ENCODE measurements at places on chromosomes 11 and 22.

- no peak for DNase-seq
These were observed 544.6 kb downstream of the CNTN5 start for GRCh38 chr11:99565333-99565732.

GRCh38 chr22:29037340-29037932 lies 24.2 kb downstream of the C22orf31 start:
- DNase-seq, result no peak

DNA sequence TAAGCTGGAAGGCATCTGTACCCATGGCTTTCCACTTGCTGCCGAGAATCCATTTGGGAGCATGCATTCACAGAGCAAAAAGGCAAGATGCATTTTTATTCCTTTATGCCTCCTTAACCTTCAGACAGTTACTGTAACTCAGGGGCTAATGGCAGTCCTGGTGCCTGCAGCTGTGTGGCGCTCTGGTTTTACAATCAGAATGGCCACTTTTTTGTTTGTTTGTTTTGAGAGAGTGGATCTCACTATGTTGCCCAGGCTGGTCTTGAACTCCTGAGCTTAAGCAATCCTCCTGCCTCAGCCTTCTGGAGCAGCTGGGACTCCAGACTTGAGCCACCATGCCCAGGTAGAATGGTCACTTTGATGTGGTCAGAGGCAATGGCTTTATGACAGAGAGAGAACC lies 101.8 kb downstream of the NAV2 start:
- DNase-seq, result no peak

DNA sequence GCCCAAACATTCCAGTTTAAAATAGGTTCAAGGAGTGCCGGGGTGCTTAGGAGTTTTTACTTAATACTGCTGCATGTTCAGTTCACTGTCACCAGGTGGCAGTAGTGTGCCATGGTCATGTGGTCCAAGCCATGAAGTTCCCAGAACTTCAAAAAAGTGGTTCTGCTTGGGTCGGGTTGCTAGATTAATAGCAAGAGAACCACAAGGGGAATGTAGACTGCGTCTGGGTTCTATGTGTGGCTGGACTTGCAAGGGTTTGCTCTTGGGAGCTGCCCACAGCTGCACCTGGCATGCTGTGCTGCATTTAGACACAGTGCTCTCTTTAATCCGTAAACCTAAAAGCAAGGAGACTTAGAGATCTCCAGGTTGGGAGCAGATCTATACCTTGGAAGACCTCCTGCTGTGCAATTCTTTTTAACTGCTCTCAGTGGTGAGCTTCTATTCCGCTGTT lies 6.5 kb upstream of the SPON1 start:
- DNase-seq, result peak; percentile 63

DNA sequence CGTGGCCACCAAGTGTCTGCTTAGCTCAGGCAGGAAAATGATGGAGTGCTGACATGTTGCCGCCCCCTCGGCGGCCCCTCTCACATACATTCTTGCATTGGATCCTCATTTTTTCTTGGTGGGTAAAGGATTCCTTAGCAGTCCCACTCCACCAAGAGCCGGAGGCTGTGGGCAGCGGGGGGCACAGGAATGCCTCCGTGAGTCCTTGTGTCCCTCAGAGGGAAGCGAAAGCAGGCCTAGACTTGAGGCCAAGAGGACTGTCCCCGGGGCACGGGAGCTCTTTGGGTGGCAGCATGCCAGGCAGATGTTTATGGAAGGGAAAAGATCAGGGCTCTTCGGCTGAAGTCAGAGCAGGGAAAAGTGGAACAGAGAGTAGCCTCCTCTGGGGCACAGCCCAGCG lies 21.6 kb downstream of the LRFN4 start:
- DNase-seq, result no peak

DNA sequence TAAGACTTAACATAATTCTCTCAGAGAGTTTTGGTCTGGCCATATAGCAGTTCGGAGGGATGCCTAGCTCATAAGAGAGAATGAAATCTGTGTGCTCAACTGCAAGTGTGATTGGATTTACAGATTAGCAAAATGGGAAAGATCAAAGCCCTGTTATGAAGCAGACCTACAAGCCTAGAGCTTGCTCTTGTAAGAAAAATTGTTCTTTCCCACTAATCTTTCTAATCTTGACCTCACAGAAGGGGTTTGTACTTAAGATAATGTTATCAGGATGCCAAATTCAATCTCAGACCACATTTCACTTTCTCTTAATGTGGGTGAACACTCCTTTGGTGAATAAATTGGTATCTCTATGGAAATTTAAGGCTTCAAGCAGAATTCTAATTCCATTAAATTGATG lies 267.2 kb downstream of the RAB38 start:
- DNase-seq, result no peak

DNA sequence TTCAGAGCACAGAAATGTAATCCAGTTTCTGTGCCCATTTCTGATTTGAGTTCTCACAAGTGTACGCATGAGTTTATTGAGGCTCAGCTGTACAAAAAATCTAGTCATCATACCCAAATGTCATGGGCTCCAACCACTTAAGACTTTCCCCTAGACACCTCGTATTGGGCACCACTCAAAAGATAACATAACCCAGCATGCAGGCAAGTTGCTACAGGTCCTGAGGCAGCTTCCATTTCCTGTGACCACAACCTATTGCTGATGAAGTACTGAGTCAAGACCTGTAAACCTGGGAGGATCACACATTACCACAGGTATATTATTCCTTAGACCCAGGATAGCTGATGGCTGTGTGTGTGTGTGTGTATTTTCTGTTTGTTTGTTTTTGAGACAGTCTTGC lies 95.2 kb downstream of the MRTFA start:
- no peak for DNase-seq

DNA sequence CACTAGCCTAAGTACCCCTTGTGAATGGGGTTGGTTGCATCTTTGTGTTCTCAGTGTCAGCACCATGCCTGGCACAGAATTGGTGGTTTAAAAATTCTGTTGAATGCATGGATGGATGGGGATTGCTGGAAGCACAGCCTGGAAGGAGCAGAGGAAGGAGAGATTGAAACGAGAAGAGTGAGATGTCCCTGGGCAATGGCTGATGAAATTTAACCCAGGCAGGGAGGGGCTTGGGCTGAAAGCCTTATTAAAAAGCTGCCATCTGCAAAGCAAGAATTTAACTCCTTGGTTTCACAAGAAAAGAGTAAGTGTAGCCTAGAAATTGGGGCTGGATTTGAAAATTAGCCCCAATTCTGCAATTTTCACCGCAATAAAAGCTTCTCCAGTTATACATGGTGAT lies 126.7 kb downstream of the TEAD1 start:
- no peak for DNase-seq

- no peak for DNase-seq
These were observed 16.1 kb upstream of the TPP1 start for GRCh38 chr11:6635082-6635932.

- no peak for DNase-seq
These were observed 2.2 kb upstream of the OR52H1 start for GRCh38 chr11:5550440-5551095.

GRCh38 chr11:78691215-78691614 lies 116.6 kb upstream of the NARS2 start:
- DNase-seq, result no peak

- DNase-seq, result peak; percentile 91
These were observed 54.1 kb downstream of the WNT11 start for GRCh38 chr11:76152086-76152681.

DNA sequence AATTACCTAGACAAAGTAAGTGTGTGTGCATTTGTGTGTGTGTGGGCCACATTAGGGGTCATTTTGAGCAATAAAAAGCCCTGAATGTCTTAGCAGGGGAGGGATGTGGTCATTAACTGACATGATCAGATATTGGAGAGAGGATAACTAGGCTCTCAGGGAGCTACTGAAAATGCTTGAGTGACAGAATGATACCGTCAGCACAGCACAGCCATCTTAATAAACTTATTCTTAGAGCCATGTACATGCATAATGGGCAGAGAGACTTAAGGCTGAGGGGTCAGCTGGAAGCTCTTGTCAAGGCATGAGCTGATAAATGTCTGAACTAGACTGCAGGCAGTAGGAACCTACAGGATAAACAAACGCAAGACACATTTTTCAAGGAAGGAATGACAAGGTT lies 239.1 kb upstream of the NCAM1 start:
- no peak for DNase-seq

GRCh38 chr22:36926721-36927435 lies 13.4 kb downstream of the CSF2RB start:
- no peak for DNase-seq

- peak; percentile 89 for DNase-seq
These were observed at the start of gene ALKBH3 for GRCh38 chr11:43880640-43881159. ALKBH3 (plus strand) TSS chr11:43880831; CDS start chr11:43882653, 1,822 bp downstream.

DNA sequence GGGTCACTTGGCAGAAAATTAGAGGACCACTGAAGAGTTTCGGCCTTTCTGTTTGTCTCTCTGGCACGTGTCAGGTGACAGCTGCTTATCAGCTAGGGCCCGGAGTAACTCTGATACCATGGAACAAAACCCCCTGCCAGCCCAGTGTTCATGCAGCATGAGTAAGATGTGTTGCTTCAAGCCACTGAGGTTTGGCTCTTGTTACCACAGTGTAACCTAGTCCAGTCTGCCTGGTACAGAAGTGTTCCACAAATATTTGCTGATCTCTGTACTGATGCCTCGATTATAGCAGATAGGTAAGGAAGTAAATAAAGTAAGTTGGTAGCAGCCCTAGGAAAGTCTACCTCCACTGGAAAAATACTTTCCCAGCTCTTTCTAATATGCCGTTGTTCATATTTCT lies 20.5 kb upstream of the ETS1 start:
- DNase-seq, result no peak

DNA sequence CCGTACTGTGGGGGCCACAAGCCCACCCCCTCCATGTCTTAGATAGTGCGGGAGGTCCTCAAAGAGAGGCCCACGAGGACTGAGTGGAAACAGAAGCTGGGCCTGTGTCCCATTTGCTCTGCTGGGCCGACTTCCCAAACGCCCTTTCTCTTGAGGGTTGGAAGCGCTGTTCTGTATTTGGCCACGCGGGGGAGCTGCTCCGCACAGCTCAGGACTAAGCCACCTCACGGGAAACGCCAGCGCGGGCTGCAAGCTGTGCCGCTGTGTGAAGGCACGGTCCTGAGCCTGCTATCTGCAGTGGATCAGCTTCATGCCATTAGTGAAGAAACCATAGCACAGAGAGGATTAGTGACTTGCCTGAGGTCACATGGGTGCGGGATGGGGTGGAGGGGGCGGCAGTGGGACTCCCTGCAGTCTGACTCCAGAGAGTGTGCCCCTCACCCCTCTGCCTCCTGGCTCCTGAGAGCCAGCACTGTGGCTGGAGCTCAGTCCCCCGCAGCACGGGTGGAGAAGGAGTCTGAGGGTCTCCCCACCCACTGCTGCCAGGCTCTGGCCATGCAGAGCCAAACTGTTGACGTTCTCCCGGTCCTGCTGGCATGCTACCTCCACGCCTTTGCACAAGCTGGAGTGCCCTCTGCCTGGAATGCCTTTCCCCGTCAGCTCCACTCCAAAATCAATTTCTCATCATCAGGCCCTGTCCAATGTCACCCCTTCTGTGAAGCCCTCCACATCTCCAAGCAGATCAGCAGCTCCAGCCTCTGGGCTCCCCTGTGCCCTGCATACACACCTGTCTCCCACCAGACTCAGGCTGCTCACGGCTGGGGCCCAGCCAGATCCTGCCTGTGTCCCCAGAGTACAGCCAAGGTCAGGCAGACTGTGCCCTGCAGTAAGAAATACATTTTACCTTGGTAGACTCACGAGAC lies 51.5 kb upstream of the LRRC32 start:
- peak; percentile 84 for DNase-seq

DNA sequence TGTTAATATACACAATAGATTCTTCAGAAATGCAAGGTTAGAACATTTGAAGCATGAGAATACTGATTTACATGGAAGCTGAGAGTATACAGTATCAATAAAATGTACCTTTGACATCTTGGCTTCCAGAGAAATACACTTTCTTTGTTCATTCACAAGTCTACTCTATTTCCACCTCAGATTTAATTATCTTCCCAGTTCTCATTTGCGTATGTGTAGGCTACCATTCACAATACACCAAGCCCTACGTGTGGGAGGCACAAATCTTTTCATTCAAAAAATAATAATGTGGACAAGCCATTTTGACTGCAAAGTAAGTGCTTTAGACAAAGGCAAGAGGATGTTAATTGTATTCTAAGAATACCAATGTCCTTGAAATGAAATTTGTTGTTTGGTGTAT lies 132.7 kb upstream of the MTMR2 start:
- no peak for DNase-seq

DNA sequence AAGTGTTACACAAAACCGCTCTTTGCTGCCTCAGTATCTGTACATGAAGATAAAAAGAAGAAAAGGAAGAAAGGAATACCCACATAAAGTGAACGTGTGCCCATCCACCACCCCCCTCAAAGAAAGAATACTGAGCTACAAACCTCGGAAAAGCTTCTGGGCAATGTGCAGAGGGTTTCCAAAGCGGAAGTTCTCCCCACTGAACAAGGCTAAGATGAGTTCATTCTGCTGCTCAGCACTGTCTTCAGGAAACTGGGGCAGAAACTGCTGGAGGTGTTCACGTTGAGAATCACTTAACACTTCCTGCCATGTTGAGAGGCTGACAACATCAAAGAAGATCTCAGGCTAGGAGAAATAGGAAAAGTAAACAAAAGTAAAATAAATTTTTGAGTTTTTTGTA lies 6.9 kb downstream of the NFRKB start:
- DNase-seq, result no peak

DNA sequence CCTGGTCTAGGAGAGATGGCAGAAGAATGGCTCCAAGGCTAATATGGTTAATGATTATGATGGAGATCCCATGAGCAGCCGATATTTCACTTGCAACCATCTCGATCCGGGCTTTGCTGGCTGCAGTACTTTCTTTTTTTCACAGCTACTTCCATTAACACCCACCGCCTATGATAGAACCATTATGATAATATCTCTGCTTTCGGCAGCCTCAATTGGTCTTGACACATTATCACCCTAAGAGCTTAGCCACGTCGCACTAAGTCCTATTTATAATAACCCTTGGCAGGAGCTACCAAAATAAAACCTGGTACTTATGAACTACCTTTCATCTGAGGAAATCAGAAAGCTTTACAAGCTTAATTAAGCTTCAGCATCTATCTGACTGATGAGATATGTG lies 7.6 kb upstream of the FJX1 start:
- no peak for DNase-seq

GRCh38 chr11:12581416-12581815 lies 92.8 kb upstream of the TEAD1 start:
- no peak for DNase-seq

GRCh38 chr11:111245425-111245824 lies at the start of gene POU2AF2:
POU2AF2 (plus strand) TSS chr11:111245725; CDS start chr11:111245854, 129 bp downstream.
- DNase-seq, result no peak

DNA sequence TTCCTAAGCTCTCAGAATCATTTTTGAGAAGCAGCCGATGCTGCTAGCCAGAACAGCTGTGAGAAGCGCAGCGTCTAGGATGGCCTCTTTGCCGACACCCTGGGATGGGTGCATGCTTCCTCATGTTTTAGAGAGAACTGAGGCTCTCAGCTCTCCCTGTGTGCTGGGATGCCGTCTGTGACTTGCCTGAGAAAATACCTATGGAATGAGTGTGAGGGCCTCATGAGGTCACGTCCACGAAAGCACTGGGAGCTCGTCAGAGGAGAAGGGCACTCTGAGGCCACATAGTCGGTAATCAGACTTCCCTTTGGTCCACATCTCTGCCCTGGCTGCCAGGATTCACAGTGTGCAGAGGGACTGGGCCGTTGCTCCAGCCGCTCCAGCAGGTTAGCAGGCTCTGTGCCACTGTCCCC lies 54.7 kb downstream of the MICAL3 start:
- no peak for DNase-seq
